ENCODE measurements at places on chromosomes 7 and 10.

DNA sequence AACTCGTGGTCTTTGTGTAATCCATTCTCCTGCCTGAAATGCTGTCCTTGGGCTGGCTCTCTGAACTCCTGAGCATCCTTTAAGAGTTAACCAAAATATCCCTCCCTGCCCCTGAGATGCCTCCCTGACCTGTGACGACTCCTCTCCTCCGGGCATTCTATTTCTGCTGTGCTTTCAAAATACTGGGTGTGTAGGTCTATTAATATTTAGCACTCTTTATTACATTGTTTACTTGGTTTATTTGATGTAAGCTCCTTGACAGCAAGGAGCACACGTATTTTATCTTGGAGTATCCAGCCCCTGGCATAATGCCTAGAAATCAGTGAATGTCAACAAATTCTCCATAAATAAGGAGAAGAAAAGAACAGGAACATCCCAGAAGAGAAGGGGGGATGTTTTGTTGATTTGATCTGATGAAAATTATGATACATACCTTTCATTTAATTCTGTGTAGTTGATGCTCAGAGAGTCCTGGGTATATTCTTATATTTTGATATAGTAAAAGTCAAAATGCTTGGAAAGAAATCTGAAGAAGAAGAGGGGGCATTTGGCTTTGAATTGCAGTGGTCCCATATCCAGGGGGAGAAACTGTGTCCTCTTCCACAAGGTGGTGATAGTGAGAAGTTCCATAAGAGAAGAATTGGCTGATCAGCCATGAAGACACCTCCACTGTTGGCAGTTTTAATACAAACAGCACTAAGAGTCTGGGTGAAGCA lies 107.7 kb upstream of the MPP7 start:
- no peak overlapping the region for H3K4me3 ChIP-seq
- H3K4me1 ChIP-seq, result no peaks in the 10 kb centered on the region
- H3K27me3 ChIP-seq, result peaks cover 19% of the 10 kb centered on the region
- H3K36me3 ChIP-seq, result no peaks in the 10 kb centered on the region

GRCh38 chr7:139973101-139974050 lies 89.4 kb downstream of the PARP12 start:
- peak overlapping the region; percentile 44 for H3K27ac ChIP-seq
- DNase-seq, result no peak
- no peak overlapping the region for H3K4me3 ChIP-seq
- H3K27me3 ChIP-seq, result no peaks in the 10 kb centered on the region
- peaks cover 34% of the 10 kb centered on the region for H3K4me1 ChIP-seq
- no peaks in the 10 kb centered on the region for H3K36me3 ChIP-seq

- H3K27ac ChIP-seq, result no peak overlapping the region
- H3K4me1 ChIP-seq, result peaks cover 18% of the 10 kb centered on the region
- no peaks in the 10 kb centered on the region for H3K36me3 ChIP-seq
- H3K27me3 ChIP-seq, result peaks cover 36% of the 10 kb centered on the region
These were observed 54.2 kb downstream of the HECW1 start for GRCh38 chr7:43166686-43167085.

GRCh38 chr10:10824591-10825148 lies 193.0 kb upstream of the CELF2 start:
- H3K4me3 ChIP-seq, result no peak overlapping the region
- peaks cover 15% of the 10 kb centered on the region for H3K4me1 ChIP-seq
- no peaks in the 10 kb centered on the region for H3K27me3 ChIP-seq
- no peak overlapping the region for H3K27ac ChIP-seq

DNA sequence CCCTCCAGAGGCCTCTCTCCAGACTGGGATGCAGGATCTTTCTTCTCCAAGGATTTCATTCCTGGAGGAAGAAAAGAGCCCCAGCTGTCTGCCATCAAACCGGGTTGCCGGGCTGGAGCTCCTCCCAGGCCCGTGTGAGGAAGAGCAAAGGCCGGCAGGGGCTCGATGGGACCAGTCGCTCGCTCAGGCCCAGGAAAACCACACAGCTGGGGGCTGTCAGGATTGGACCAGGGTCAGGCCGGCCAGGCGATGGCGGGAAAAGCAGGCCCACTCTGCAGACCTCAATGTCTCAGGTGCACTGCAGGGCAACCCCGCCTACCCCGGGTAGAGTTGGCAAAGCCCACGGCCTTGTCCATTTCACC lies 98.1 kb upstream of the DNAAF5 start:
- H3K4me3 ChIP-seq, result no peak overlapping the region
- no peaks in the 10 kb centered on the region for H3K27me3 ChIP-seq
- peak overlapping the region; percentile 78 for H3K27ac ChIP-seq
